ENCODE measurements at places on chromosomes 1 and 21.

- peak; percentile 3 for DNase-seq
Observed at GRCh38 chr1:70487910-70488665, 77.0 kb downstream of the CTH start.

GRCh38 chr1:20521960-20522861, 14.3 kb upstream of the MUL1 start:
- DNase-seq, result peak; percentile 71

GRCh38 chr21:35071347-35071746, 22.2 kb upstream of the RUNX1 start:
- no peak for DNase-seq

DNA sequence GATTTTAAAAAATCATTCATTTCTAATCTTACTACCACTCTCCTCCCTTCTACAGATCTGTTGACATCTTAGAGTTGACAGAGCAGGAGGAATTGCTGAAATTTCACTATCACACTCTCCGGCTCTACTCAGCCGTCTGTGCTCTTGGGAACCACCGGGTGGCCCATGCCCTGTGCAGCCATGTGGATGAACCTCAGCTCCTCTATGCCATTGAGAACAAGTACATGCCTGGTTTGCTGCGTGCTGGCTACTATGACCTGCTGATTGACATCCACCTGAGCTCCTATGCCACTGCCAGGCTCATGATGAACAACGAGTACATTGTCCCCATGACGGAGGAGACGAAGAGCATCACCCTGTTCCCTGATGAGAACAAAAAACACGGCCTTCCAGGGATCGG, 276.7 kb downstream of the ZP4 start:
- DNase-seq, result no peak

DNA sequence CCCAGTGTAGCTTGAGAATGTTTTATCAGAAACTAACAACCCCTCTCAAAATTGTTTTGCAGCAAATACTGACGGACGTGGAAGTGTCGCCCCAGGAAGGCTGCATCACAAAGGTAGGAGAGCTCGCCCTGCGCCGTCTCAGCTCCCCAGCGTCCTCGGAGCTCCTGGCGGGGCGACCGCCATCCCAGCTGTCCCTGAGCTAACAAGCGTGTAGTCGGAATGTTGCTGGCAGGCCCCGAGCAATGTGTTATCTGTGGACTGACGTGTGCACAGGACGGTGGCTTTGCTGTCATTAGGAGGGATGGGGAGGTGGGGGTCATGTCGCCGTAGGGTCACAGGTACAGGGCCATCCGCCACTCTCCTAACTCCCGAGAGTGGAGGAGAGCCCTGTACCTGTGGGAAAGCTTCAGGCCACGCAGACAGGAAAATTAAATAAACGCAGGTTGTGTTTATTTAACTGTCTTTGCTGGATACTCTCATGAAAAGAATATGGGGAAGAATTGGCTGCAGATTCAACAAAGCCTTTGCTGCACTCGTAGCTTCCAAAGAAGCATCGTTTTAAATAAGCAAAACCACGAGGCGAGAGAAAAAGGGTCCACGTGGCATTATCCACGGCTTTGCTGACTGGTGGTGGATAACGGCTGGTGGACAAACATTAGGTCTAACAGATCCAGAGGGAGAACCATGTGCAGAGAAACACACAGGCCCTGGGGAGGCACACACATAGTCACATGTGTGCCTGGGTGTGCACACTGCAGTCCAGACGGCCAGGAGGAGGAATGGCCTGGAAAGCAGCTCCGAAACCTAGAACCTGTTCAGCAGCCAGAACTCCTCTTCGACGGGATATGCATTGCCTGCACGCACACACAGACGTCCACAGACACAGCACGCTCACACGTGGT, 175.3 kb downstream of the PRDM16 start:
- DNase-seq, result no peak

DNA sequence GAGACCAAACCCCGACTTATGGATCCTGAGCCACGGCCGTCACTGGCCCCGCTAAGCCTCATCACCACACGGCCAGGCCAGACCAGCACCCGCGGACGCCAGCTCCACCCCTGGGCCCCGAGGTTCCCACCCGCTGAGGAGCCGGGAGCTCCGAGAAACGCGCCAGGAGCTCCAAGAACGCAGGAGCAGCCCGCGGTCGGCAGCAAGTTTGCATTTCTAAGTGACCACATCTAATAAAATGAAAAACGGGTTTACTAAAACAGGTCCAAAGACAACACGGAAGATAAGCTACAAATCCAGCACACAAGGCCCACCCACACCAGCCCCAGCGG, 8.1 kb upstream of the C1QTNF12 start:
- no peak for DNase-seq

DNA sequence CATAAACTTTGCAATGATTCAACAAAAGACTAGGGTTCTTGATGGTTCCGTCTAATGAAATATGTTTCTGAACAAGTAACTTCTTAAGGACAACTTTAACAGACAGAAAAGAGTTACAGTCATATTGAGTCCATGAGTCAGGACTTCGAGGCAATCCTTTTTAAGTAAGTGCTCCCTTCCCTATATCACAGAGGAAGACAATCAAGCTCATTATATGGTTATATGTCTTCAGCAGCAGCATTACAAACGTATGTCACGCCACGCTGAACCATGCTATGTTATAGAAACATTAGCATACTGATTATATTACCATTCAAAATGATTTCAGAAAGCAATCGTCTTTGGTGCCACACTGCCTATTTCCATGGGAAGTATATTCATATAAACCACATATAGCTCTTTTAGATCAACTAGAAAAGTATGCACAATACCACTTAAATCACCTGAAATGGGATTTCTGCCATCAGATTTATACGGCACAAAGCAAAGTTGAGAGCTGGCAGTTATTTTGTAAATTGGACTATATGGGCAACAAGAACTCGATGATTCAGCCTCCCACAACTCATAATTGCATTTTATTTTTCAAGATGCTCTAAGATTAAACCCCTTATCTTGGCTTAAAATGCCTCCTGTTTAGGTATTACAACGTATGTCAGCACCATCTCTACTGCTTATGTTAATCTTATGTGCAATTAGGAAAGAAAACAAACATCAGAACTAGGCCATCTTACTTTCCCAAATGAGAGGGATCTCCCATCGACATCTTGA, 111.3 kb upstream of the SAMSN1 start:
- no peak for DNase-seq

- no peak for DNase-seq
Observed at GRCh38 chr1:17207046-17207445, 2.1 kb downstream of the PADI1 start.

DNA sequence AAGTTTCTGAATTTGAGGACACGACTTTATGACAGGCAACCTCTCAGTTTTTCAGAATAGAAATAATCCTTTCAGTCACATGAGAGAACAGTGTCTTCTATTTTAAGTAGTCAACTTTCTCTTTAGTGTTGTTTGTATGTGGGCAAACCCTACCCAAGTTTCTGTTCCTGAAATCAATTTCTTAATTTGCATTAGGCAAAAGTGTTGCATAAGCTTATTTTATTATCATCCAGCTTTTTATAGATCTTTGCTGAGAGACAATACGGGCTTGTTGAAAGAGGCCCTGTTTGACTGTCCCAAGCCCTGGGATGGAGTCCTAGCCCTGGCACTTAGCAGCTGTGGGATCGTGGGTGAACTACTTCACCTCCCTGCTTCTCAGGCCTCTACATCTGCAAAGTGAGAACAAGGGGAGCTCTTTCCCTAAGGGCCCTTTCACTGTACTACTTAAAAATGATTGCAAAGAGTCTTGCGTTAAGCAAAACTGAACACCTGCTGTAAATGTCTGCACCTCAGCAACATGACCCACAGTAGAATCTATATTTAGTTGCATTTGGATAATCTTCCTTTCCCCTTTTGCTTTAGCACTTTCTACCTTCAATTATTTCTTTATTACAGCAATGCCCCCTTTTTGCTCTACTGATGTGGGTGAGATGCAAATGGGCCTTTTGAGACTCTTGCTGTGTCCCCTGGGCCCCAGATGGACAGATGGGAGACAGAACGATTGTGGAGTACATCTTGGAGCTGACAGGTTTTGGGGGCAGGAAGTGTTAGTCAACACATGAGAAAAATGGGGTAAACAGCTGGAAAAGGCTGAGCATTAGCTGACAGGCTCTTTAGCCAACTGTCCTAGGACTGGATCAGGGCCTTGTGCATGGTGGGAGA, 41.0 kb upstream of the SCAF4 start:
- DNase-seq, result no peak

GRCh38 chr1:242754926-242755325, 230.4 kb upstream of the PLD5 start:
- DNase-seq, result no peak

DNA sequence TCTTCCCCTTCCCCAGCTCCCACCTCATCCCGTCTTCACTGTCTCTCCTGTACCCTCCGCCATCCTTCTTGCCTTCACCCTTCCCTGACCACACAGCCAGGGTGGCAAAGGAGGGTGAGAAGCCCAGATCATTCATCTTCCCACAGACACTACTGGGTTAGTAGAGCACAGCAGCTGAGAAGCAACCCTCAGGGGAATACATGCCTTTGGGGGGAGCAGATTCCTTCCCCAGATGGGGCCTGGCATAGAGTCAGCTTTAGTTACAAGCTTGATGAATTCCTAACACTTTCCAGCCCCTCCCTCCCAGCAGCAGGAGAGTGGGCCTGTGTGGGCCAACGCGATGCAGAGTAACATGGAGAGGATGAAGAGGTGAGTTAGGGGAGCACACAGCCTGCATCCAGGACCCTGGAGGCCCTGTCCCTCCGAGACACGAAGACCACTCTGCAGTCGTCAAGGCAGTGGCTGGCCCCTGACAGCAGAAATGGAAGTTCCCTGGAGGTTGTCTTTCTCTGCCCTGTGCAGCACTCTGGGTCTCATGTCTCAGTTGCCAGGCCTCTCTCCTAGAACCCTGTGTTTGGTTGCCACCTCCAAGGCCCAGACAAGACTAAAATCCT, 8.8 kb upstream of the BTG2 start:
- no peak for DNase-seq

DNA sequence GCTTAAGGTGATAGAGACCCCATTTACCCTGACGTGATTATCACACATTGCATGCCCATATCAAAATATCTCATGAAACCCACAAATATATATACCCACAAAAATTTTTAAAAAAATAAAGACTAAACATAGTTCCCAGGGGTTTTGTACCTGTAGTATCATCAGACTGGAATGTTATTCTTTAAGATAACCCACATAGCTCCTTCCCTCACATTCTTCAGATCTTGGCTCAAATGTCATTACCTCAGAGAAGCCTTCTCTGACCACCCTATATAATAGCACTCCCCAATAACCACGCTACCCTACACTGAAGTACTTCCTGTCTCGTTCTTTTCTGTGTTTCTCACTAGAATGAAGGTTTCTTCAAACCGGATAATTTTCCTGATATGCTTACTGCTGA, 138.3 kb upstream of the SNX7 start:
- DNase-seq, result no peak

- no peak for DNase-seq
Observed at GRCh38 chr21:41482301-41482700, 25.7 kb downstream of the TMPRSS2 start.

DNA sequence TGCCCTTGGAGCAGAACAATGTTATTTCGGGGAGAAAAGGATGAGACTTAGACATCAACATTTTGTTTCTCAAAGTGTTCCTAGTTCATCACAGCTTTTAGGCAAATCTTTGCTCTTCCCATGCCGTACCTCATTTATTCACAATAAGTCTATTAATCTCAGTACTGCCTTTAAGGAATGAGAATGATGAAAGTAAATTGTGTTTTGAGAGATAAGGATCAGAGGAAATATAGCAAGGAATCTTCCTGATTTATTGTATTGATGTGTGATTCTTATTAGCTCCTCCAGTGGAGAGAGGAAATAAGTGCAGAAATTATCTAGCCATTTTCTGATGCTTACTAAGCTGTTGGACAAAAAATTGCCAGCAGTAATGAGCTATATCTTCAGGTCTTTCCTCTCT, 2.0 kb downstream of the POLR3C start:
- DNase-seq, result no peak

GRCh38 chr1:159068886-159069285, 7.7 kb downstream of the AIM2 start:
- no peak for DNase-seq

- no peak for DNase-seq
Observed at GRCh38 chr1:79681382-79681781, 674.9 kb upstream of the ADGRL4 start.

GRCh38 chr1:191592039-191592438, 566.2 kb upstream of the RGS18 start:
- DNase-seq, result no peak

- no peak for DNase-seq
Observed at GRCh38 chr1:52423771-52424170, 19.4 kb downstream of the PRPF38A start.

DNA sequence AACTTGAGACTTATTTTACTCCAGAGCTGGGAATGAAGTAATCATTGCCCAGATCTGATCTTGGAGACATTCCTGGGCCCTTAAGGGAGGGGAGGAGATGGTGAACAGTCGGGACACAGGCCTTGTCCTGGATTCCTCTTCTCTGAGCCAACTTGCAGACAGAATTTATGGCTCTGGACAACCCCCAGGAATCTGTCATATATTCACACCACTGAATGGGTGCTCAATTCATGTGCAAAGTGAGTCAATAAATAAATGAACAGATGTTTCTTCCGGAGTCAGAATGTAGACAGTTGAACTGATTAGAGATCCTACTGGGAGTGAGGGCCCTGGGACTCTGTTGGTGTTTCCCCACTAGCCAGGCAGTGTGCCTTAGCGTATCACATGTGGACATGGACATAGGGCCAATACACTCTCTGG, 2.6 kb downstream of the TUFT1 start:
- DNase-seq, result peak; percentile 58

GRCh38 chr1:67632811-67633655, 52.0 kb upstream of the GADD45A start:
- no peak for DNase-seq

DNA sequence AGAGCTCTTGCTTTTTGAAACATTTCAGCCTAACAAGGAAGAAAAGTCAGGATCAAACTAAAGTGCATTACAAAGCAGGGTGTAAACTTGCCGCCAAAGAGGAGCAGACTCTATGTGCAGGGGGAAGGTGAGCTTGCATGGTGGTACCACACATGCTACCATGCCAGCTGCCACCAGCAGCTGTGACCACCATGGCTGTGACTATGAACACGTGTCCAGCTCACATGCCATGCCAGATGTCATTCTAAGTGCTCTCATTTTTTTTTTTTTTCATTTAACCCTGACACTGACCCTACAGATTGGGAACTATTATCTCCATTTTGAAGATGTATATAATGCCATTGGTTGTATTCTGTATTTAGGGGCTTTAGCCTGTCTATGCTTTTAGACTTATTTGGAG, 79.0 kb downstream of the PCP4 start:
- no peak for DNase-seq

DNA sequence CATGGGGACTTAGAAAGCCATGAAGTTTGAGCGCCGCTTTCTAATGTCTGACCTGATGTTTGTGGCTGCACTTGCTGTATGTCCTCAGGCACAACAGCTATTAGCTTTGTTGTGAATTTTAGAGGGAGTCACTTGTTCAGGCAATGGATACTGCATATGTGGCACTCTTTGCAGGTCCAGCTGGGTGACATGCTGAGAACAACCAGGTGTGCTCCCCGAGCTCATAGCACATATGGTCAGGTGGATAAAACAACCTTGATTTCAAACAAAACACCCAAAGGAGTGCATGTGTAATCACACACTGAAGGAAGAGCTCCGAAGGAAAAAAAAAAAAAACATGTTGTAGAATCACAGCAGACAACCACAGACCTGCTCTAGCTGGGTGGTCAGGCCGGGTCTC, 178.6 kb downstream of the BACH1 start:
- DNase-seq, result no peak

GRCh38 chr1:207867136-207868109, 43.5 kb downstream of the CD34 start:
- peak; percentile 67 for DNase-seq

- DNase-seq, result no peak
Observed at GRCh38 chr1:243499248-243499647, 243.4 kb downstream of the SDCCAG8 start.

GRCh38 chr1:175735144-175735543, 8.3 kb downstream of the TNR start:
- no peak for DNase-seq

All from prostate gland (tissue), 2 donors.